ENCODE measurements at places on chromosomes 12 and 14.

GRCh38 chr12:5964913-5965900, 20.1 kb upstream of the ANO2 start:
- DNase-seq = no peak

GRCh38 chr12:63103494-63104131, 47.4 kb downstream of the AVPR1A start:
- DNase-seq = peak; percentile 27

DNA sequence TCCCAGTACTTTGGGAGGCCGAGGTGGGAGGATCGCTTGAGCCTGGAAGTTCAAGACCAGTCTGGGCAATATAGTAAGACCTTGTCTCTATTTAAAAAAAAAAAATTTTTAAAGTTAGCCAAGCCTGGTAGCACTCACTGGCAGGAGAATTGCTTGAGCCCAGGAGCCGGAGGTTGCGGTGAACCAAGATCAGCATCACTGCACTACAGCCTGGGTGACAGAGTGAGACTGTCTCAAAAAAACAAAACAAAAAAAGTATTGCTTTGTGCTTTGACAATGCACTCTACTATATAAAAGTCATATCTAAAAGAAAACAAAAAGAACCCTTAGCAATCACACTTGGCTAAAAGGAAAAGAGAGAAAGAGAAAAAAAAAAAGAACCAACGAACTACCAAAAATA, 26.8 kb downstream of the GNPTAB start:
- DNase-seq = no peak

GRCh38 chr12:109387425-109388166, 39.9 kb downstream of the MYO1H start:
- DNase-seq = peak; percentile 29

GRCh38 chr14:20734430-20734806, 11.3 kb upstream of the EDDM3A start:
- no peak for DNase-seq

- peak; percentile 29 for DNase-seq
Measured at GRCh38 chr14:102249041-102249440, 55.9 kb downstream of the MOK start.

DNA sequence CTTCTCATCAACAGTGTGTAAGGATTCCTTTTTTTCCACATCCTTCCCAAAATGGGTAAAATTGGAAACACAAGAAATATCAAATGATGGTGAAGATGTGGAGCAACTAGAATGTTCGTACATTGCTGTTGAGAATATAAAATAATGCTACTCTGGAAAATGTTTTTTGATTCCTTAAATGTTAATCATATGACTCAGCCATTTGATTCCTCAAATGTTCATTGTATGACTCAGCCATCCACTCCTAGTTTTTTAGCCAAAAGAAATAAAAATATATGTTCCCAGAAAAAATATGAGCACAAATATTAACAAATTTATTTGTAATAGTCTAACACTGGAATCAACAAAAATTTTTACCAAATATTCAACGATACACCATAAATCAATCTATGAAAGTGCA, 1108.6 kb downstream of the LRFN5 start:
- peak; percentile 28 for DNase-seq

GRCh38 chr12:106329231-106329982, 26.9 kb downstream of the TCP11L2 start:
- no peak for DNase-seq

DNA sequence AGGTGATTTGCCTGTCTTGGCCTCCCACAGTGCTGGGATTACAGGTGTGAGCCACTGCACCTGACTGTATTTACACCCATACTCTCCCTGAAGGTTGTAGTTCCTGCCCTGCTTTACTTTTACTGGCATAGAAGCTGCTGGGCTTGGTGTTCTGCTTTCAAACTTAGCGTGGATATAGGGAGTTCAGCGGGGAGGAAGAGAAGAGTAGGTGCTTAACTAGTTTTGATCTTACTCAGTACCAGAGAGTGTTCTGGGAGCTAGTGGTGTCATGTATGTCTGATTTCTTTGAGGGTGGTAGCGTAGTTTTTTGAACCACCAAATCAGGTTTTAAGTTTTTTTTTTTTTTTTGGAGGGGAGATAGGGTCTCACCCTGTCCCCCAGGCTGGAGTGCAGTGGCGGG, 13.8 kb downstream of the RCOR1 start:
- no peak for DNase-seq

DNA sequence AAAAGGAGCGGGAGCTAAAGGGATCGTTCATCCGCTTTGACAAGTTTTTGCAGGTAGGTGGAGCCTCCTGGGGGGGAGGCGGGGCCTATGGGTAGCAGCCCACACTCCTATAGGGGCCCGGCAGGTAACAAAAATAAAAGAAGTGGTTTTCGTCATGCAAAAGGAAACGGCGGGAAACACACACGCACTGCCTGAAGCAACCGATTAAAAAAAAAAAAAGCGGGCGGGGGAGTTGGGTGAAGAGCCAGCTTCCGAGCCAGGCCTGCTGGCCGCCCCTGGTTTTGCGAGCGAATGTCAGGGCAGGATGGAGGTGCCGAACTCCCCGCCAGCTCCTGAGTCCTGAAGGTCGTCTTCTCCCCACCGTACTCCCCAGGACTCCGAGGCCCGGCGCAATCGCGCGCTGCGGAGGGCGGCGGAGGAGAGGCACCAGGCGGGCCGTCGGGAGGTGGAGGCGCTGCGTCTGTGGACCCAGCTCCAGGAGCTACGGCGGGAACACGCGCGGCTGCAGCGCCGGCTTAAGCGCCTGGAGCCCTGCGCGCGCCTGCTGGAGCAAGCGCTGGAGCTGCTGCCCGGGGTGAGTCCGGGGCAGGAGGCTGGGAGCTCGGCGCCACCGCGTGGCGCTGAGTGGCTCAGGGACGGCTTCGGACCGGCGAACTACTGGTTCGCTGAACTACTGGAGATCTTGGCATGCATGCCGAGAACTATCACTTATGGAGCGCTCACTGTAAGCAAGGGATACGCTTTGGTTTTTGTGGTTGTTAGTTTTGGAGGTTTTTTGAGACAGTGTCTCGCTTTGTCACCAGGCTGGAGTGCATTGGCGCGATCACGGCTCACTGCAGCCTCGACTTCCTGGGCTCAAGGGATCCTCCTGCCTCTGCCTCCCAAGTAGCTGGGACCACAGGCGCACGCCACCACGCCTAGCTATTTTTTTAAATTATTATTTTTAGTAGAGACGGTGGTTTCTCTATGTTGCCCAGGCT, 3.6 kb downstream of the CFAP73 start:
- peak; percentile 56 for DNase-seq

DNA sequence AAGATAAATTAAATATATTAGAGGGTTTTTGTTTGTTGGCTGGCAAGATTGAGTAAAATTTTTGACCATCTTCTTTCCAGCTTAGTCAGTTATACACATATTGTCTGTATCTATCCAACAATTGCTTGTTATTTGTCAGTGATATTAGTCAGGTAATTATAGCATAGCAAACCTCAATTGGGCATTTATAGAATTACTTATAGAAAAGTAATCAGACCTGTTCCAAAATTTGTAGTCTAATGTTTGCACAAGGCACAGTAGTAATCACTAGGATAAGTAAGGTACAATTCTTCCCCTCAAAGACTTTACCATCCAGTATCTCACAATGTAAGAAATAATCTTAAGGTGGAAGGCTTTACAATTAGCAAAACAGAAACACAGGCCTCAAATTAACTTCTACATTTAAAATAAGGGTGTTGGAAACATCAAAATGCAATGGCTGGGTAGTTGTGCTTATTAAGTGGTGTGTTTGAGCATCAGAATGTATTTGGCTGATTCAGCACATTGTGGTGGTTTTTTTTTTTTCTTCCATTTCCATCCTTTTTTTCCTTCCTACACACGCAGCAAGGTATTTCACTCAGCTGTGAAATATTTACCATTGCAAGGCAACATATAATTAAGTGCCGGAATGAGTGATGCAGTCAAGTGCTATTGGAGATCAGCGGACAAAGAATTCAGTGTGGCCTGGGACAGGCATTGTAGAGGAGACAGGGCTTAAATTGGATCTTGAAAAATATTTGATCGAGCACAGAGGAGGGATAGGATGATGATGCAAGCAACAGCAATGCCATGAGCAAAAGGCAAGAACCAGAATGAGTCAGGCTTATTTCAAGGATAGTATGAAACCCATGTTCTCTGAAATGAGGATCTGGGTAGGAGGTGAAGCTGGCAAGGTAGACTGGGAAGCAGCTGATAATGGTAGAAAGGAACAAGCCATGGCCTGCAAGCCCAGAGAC, 178.2 kb downstream of the AKAP6 start:
- DNase-seq = peak; percentile 97

Data from fibroblast of upper back skin (primary cell).